CD4-positive, alpha-beta T cell treated with Interleukin-17A for 1 hour (primary cell): ENCODE measurements at places on chromosomes 7 and 10.

- DNase-seq = no peak
These were observed 53.7 kb upstream of the SHH start for GRCh38 chr7:155865830-155866525.

GRCh38 chr7:144148224-144148827 is 25.4 kb downstream of the OR2A14 start:
- no peak for DNase-seq

DNA sequence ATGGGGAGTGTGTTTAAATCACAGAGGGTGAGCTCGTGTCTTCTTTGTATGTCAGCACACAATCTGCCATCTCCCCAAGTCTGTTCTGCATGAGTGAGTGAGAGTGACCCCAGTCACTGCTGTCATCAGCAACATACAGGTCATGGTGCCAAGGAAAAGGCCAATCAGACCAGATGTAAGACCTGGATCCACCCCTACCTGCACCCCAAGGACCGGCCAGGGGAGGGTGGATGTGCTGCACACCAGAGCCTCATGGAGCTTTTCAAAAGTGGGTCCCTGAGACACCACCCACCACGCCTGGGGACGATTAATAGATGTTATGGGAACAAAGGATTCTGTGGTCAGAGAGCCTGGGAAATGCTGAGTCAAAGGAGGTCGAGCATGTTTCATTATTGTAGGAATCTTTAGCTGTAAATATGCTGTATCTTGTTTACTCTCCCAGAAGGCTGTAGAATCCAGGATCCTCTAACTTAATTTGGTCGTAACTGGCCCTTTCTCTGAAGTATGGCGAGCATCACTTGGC is 420.5 kb downstream of the RPS24 start:
- no peak for DNase-seq

DNA sequence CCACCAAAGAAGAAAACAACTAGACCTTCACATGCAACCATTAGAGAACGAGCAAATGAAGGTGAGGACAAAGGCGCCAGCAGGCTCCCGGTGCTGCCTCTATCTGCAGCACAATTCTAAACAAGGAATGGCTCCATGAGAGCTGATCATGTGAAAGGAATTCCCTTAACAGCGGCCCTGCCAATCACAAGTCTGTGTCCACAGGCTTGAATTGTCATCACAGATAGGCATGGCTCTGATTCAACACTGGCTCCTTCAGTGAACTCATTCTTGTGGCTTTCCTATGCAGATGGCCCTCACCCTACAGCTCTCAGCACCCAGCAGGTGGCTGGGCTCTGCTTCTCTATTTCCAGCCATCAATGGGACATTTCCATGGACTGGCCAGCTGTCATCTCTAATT is 36.2 kb downstream of the LAMB1 start:
- no peak for DNase-seq
